ENCODE measurements at places on chromosomes 5 and 9.

GRCh38 chr5:158007336-158007735 is 148.4 kb upstream of the CLINT1 start:
- DNase-seq, result no peak

DNA sequence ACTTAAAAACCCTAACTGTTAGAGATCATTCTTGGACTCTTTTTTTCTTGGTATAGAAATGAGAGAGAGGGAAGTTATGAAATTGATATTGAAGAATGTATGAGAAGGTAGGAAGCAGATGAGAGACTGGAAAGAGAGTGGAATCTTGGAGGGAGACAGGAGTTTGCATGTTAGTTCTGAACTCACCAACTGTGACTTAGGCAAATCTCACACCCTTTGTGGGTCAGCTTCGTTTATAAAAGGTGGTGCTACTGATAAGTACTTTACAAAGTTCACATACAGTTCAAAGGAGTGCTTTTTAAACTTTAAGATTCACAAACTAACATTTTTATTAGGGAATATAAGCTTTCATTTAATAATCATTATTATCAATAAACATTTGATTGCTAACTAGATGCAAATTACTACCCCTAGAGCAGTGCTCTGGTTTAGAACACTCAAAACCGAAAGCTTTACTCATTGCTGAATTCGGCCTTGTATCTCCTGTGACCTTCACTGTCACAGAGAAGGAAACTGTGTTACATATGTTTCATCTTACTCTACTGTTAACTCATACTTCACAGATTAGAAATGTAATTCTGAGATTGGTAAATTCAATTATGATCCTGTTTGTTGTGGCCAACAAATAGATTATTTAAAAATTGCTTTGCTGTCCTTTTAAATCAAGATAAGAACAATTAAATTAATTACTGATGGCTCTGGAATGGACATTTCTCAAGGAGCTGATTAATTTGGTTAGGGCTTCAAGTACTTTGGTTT is 143.2 kb downstream of the RMI1 start:
- DNase-seq, result no peak

GRCh38 chr5:124034083-124034700 is 522.2 kb downstream of the CSNK1G3 start:
- DNase-seq, result no peak

DNA sequence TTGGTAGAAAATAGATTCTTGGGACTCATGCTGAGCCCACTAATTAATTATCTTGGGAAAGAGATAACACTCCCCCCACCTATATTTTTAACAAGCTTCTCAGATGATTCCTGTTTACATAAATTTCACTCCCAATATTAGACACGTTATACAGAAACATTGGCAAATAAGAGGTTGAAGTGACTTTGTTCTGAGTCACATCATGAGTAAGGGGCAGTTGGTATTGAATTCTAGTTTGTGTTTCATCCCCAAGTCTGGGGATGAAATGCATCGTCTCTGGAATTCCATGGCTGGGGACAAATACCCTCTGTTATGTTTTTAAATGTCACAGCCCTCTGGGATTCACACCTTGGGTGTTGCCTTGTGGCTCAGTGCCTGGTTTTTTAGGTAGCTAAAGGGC is 41.0 kb downstream of the BASP1 start:
- DNase-seq, result no peak

DNA sequence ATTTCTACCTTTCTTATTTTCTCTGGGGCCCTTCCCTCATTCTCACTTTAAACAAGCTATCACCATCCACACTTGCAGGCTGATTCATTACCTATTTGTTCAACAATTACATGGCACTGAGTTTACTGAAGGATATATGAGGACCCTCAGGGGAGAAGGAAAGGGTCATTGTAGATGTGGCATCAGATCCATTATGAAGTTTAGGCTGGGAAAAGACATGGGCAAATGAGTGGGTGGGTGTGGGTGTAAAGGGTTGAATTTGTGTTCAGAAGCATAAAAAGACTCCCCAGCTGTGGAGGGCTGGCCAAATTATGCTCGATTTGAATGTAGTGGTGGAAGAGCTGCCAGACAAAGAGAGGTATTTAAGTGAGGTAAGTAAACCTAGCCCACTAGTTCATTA is 55.9 kb upstream of the MTAP start:
- DNase-seq, result no peak

- DNase-seq, result no peak
These were observed 127.5 kb upstream of the WWC1 start for GRCh38 chr5:168163966-168164365.

- no peak for DNase-seq
These were observed 627 bp downstream of the ARRDC1 start for GRCh38 chr9:137606005-137606621.

All from stimulated activated CD8-positive, alpha-beta memory T cell treated with anti-CD3 and anti-CD28 coated beads, Interleukin-15, amount 100 ng/mL, for 4 hours (primary cell).